Ovary (tissue), 10 donors: ENCODE measurements at places on chromosomes 12 and 14.

GRCh38 chr14:72736308-72736707 lies 157.6 kb downstream of the DPF3 start:
- no peak for DNase-seq

GRCh38 chr14:41022932-41023331 lies 583.7 kb upstream of the LRFN5 start:
- no peak for DNase-seq

GRCh38 chr12:44500423-44500822 lies 375.7 kb downstream of the NELL2 start:
- DNase-seq, result no peak

DNA sequence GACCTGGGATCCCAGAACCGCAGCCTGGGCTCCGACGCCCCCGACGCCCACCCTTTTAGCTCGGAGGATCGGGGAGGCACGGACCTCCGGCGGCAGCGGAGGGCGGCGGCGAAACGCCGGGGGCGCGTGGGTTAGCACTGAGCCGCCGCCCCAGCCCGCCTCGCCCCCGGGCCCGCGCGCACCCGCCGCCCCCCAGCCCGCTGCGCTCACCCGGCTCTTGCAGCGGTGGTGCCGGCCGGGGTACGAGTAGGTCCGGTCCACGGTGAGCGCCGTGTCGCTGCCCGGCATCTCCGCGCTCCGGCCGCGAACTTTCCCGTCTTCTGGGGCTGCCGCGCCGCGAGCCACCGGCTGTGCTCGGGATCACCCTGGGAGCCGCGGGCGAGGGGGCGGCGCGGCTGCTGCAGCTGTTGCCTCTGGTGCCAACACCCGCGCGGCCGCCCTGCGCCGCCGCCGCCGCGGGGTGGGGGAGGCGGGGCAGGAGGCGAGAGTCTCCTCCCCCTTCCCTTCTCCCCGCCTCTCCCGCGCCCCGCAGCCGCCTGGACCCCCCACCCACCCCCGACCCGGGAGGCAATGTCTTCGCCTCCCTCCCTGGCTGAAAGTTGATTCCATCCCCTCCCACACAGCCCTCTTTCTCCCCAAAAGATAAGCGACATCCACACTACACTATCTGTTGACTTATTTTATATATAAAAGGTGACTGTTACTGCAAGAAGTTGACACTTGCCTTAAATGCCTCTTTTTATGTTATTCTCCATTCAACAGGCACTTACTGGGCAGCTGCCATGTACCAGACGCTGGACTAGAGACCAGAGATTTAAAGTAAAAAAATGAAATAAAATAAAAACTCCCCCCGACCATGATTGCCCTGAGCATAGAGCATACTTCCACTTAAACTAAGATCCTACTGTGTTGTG lies at the start of gene TMCC3:
TSS of gene TMCC3 (minus strand) at position 415 of the 914 bp plus-strand sequence. CDS start at position 288, 127 bp downstream.
- DNase-seq, result peak; percentile 65

DNA sequence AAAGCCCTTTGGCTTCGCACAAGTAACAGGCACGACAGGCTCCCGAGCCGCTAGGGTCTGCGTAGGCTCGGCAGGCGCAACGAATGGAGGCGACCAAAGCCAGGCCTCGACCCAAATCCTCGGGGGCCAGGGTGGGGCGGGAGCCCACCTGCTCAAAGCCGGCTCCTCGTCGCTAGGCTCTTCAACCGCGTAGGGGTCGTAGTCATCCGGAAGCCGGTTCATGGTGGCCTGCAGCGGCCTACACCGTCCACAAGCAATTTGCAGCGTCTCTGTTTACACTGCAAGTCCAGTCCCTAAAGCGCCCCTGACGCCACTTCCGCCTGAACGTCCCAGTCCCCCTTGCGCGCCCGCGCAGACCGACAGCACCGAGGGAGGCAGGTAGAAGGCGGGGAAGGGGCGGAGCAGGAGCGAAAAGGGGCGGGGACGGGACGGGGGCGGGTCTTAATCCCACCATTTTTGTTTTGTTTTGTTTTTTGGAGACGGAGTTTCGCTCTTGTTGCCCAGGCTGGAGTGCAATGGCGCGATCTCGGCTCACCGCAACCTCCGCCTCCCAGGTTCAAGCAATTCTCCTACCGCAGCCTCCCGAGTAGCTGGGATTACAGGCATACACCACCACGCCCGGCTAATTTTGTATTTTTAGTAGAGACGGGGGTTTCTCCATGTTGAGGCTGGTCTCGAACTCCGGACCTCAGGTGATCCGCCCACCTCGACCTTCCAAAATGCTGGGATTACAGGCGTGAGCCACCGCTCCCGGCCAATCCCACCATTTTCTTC lies at the start of gene EAPP:
TSS of gene EAPP (minus strand) at position 295 of the 774 bp plus-strand sequence. CDS start at position 222, 73 bp downstream.
- DNase-seq, result peak; percentile 98

DNA sequence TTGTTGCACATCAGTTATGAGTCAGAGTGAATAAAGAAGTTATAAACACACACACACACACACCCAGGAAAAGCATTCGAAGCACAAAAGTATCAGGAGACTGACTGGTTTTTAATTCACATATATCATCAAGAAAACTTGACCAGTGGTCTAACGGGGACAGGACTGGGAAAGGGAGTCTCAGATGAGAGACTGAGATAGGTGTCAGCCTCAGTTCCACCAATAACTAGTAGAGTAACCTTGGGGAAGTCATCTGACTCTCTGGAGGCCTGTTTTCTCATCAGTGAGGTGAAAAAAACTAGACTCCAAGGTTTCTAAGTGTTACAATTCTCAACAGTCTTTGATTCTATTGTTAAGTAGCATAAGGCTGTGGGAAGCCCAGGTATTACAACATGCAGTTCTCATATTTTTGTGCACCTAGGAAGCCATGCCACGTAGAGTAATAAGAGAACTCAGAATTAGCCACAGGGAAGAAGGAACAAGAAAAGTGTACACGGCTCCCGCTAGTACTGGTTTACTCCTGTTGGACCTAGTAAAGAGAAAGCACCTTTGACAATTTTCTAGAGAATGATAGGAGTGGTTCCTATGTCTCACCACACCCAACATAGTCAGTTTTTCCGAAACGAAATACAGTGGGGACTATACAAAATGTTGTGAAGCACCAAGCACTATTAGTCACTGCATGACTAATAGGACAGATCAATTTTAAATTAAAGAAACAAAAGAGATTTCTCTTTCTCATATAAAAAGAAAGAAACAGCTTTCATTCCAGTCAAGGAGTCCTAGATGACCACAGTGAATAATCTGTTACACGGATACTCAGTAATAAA lies 5.0 kb downstream of the PPTC7 start:
- no peak for DNase-seq

GRCh38 chr14:22289570-22289969 lies 299.5 kb downstream of the DAD1 start:
- DNase-seq, result no peak

GRCh38 chr12:58364389-58365086 lies 423.2 kb downstream of the ATP23 start:
- DNase-seq, result no peak

DNA sequence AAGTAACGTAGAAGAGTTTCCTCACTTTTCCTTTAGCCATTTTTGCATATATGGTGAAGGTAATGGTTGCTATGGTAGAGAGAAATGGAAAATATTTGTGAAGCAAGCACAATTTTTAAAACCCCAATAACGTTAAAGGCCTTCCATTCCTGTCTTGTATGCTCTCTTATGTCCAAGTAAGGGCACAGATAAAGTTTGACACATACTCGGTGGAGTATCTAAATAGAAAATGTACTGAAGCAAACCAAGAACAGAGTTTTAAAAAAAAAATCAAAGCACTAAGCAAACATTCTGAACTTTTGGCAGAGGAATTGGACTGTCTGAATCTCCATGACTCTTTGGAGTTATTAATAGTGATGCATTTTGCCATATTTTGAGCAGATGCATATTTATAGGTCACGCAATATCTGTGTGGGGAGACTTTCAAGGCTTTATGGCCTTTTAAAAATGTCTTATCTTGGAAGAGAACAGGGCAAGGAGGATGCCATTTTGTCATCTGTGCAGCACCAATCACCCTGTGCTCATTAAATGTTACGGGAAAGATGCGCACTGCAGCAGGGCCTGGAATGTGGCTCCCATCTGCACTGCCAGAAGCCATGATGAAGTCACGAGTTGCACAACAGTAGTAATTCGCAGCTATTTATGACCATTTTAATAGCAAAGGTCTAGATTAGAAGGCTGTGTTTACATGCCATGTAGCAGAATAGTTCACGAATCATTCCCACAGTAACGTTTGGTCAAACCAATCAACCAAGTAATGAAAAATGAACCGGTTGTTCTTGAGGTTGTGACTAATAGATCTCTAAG lies 23.3 kb upstream of the AMIGO2 start:
- peak; percentile 53 for DNase-seq

- no peak for DNase-seq
Observed at GRCh38 chr12:19647806-19648556, 208.7 kb downstream of the AEBP2 start.

DNA sequence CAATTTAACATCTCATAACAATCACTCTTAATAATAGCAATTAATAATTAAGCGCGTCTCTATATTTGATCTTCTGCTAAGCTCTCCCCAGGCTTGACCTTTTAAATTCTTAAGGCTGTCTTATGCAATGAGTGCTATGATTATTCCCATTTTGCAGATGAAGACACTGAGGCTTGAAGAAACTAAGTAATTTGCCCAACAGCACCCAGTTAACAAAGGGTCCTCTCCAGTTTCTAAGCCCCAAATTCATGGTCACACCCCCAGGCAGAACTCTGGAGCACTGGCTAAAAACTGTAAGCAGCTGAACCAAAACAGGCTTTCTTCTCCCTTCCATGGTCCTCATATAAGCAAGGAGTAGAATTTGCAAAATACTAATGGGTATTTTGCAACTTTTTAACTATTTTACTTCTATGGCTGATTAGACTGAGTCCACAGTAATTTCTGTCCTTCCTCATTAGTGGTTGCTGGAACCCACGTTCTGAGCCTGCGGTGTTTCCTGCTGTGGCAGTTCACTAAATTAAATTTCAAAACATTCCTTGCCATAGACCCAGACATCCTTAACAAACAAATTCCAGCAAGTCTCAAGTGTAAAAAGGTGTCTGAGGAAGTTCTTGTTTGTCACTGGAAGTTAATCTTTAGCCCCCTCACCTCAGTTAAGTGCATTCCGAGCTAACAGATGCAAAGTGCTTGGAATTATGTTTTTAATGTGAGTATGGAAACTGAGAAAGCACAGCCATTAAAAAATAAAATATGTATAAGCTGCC lies 76.5 kb downstream of the TMEM132D start:
- no peak for DNase-seq

DNA sequence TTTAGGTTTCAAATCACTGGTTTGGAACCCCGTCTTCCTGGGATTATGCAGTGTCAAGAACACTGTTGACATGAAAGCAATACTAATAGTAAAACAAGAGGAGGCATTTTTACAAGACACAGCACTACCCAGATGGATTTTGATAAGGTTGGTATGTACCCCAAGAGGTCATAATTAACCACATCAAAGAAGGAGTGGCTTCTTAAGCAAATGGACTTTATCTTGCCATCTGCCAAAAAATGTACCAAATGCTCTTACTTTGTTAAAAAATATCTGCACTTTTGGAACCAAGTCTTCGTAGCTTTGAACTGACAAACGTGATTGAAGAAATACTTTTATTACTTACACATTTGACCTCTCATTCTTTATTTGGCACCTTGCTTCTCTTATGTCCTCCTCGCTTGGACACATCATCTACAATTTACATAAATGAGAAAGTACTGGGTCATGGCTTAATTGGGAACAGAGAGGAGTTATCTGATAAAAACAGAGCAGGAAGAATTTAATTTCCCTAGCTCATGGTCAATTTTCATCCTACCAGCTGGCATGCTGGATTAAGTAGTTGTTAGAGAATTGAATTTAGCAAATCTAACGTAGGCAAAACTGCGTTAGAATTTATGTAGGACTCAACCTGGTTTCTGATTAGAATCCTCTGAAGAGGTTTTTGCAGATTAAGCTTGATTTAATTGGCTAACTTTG lies 54.5 kb upstream of the PRICKLE1 start:
- no peak for DNase-seq

GRCh38 chr14:68657300-68658028 lies 135.4 kb downstream of the ZFP36L1 start:
- DNase-seq, result no peak

DNA sequence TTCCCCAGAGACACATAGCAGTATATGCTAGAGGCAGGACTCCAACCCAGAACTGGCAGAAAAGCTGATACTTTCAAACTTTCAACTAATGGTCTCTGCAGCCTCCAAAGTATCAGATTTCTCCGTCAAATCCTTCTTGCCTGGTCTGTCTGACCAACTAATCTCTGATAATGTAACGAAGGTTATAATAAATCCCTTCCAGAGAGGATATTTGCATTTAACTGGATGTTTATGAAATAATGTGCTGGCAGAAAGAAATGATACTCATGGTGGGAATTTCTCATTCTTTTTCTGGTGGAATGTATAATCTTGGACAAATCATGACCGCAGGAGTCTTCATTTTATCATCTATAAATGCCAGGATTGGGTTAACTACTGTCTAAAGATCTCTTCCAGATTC lies 860.3 kb downstream of the DIO2 start:
- no peak for DNase-seq

DNA sequence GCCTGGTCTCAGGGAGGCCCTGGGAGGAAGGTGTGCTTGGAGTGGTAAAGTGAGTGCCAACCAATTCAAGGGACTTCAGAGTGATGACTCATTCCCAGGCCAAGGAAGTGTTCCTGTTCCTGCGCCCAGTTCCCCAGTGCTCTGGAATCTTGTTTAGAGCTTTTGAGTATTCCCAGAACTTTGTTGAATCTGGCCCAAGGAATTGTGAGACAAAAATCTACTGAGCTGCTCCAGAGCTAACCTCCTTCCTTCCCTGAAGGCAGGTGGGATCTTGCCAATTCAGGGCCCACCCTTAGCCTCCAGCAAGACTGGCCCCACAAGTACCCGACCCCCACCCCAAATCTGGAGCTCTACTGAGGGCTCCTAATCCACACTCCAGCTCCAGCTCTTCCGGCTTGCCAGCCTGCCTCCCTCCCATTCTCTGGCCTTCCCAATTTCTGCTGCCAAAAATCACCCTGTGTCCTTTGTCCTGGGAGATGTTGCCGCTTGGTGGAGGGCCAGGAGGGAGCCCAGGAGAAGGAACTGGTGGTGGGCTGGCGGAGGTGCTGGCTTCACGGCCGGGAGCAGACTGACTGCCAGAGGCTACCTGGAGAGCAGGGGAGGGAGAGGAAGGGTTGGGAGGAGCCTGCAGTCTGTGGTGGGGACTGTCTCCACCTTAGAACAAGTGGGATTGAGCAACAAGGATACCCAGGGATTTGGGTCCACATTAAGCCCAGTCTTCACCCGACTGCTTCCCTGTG lies 2.0 kb upstream of the ATN1 start:
- DNase-seq, result peak; percentile 84

- DNase-seq, result no peak
Observed at GRCh38 chr12:13631873-13632272, 349.5 kb downstream of the GRIN2B start.

- DNase-seq, result no peak
Observed at GRCh38 chr14:67557118-67557517, 24.0 kb downstream of the PLEKHH1 start.

GRCh38 chr12:100733817-100734593 lies 60.6 kb upstream of the ANO4 start:
- no peak for DNase-seq
